Activated T-helper 1 cell treated with Interleukin-2 at 50 U/mL for 16 hours (primary cell): ENCODE measurements at places on chromosomes 4 and X.

GRCh38 chr4:93409035-93409434 lies 419.5 kb upstream of the ATOH1 start:
- no peak for DNase-seq

DNA sequence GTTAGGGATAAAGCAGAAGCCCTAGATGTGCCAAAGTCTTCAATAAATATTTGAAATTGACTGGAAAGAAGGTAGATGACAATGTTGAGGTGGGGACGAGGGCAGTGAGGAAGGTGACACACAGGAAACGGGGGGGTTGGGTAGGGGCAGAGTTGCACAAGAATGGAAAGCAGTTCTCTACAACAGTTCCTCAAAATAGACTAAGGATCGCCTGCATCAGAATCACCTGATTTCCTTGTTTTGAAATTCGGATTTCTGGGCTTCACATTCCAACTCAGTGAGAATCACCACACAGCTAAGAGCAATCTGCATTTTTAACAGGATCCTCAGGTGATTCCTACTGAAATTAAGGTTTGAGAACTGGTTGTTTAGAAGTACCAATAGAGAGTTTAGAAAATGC lies 70.6 kb downstream of the ARFIP1 start:
- no peak for DNase-seq

- DNase-seq: no peak
Measured at GRCh38 chrX:45852884-45853283, 652.2 kb upstream of the DIPK2B start.

DNA sequence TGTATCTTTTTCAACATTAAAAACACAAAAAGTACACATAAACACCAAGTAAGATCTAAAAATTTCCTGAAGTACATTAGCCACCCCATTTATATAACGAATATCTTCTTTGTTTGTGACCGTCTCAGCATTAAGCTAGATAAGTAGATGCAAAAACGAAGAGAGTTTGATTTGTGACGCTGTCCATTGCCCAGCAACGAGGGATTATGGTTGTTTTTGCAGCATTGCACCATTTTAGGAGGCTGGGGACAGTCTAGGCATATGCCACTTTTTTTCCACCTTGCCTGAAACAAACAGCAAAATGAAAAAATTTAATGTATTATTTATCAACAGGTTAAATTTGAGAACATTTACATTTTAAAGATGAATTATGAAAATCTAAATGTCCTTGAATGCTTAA lies 12.0 kb upstream of the IGSF1 start:
- no peak for DNase-seq

GRCh38 chr4:25484243-25484721 lies 107.2 kb downstream of the ANAPC4 start:
- no peak for DNase-seq

DNA sequence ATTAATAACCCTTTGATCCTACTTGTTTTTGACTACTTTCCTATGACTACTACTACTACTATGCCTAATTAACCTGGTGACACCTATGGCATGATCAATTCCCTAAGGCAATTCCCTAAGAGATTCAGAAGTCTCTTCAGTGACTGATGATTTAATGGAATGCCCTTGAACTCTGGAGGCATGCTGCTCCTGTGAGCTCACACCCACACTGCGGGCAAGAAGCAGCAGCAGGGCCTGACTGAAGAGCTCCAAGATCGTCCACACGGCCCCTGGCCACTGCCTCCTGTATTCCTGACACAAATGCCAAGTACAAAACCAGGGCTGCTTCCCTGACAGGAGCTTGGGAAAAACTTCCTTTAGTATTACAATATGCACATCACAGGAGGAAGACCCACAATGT lies 74.2 kb upstream of the STS start:
- DNase-seq: no peak

DNA sequence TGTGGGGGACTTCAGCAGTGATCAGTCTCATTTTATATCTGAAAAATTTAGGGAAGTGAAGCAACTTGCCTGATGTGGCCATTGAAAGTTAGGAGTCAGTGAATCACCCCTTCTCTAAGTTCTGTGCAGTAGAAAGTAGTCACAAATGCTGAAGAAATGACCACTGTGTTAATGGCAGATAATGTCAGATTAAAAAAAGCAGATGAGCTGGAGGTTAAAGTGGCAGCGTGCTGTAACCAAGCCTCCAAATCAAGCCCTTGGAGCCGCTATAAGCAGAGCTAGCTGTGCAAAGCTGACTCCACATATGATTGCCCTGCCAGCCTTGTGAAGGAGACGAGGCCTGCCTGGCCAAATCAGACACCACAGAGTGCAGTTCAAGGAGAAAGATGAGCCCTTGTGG lies 39.2 kb upstream of the PDE5A start:
- no peak for DNase-seq

DNA sequence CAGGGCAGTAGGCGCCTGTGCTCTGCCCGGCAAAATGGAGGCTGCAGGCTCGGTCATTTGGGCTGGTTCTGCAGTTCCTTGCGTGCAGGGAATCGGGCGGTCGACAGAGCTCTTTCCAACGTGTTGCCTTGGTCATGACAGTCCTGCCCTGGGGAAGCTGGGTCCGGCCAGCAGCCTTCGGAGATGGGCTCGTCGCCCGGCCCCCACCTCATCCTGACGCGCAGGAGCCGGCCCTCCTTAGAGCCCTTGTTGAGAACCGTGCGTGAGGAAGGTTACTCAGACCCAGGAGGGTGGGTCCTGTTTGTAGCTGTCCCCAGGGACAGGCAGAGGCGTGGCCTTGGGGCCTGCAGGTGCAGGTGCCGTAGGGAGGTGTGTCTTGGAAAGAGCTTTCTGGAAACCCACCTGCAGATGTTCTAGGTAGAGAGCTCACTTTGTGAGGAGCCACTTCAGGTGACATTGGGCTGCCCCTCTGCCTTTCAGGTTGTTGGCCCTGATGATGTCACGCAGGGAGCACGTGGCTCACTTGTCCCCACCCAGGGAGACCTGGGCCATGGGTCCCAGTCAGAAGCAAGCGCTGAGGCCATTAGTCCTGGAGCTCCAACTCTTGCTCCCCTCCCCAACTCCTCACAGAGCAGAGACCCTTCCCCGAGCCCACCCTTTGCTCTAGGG lies 15.2 kb upstream of the HGFAC start:
- no peak for DNase-seq

DNA sequence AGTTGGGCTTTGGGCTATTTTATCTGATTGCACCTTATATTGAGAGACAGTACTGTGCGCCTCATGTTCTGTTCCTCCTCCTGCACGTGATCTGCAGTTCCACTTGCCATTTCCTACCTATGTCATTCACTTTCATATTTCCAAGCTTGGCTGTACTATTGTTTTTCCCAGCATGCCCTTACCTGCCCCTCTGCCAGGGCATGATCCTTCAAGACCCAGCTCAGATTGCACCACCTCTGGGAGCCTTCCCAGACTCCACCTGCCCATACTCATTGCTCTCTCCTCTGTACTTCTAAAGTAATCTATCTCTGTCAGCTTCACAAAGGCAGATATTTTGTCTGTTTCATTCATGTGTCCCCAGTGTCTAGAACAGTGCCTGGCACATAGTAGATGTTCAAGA lies 11.6 kb downstream of the SLC25A5 start:
- DNase-seq: no peak

- no peak for DNase-seq
Measured at GRCh38 chr4:83759611-83760010, 223.7 kb downstream of the GPAT3 start.

DNA sequence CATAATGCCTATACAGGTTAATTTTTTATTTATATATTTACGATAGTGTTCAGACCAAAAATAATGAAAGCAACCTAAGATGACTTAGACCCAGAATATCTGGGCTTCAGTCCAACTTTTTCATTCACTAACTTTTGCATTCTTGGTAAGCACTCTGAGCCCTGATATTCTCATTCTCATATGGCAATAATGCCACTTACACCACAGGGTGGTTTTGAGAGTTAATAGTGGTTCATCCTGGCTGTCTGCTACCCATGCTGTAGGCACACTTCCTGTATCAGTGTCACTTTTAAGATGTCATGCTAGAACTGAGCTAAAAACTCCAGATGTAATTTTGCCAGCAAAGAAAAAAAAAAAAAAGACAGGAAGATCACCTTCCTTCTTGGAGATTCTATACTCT lies 508.7 kb upstream of the FMR1 start:
- DNase-seq: no peak

- DNase-seq: no peak
Measured at GRCh38 chrX:38273453-38273852, 52.8 kb upstream of the SRPX start.

DNA sequence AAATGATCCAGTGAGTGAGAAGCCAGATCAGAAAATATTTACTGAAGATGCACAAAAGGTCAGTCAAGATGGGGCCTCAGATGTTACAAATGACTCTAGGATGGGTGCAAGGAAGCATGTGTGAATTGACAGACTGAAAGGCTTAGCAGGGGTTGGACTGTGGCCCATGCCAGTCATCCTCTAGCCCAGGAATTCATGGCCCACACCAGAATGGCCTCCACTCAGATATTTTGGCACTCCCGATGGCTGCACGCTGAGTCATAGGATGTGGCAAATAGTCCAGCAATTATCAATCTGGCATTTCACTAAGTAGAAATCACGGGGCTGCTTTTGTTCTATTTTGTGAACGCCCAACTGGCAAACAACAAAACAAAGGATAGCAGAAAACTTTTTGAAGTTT lies 406.5 kb downstream of the IQCM start:
- DNase-seq: no peak

DNA sequence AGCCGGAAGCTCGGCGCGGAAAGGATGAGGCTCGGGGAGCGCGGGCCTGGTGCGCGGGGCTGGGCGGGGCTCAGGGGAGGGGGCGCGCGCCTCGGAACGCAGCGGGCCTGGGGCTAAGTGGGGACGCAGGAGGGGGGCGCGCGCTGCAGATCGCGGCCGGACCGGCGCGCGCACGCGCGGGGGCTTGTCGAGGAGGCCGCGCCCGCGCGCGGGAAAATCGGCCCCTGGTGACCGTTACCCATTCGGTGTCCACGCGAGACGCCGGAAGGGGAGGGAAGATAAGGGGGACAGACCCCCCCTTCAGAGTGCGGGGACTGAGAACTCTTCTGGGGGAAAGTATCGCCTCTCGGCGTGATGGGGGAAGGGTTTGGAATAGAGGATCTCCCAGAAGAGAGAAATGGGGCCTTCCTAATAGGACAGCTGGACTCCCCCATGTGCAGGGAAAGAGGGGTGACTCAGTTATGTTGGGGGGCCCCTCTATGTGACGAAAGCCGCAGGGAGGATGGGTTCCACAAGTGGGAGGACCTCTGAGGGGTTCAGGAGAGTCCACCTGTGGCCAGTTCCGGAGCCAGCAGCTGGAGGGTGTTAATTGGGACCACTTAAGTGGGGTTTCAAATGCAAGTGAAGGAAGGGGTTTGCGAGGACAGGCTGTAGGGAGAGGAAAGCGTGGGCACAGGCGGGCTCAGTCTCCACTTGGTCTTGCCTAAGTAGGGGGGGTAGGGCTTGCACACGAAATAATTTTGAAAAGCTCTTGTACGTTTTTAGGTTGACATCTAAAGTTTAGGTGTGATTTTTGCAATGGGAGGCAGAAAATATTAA lies 584 bp downstream of the SUV39H1 start:
- no peak for DNase-seq

DNA sequence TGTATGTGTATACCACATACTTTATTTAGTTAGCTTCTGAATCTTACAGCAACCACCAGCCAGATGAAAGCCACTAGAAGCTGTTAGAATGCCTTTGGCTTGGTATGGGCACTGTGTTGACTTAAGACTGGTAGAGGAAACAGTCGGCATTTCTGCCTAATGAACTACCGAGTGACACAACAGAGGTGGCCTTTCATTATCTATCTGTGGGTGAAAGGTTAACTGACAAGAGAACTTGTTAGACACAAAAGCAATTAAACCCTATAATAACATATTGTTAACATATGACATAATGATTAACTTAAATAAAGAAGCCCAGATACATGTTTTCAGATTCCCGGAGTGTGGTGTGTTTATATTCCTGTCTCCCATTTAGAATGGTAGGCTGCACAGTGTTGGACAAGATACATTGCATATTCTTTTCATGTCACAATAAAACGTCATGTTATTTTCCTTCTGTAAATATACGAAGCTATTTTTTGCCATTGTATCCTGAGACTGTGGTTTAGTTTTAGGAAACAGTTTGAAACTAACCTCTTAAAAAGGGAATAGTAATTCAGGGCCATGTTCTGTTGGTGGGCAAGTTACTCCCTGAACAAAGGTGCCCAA lies 181.5 kb downstream of the SLIT2 start:
- no peak for DNase-seq
